ENCODE measurements at places on chromosomes 4 and X.

DNA sequence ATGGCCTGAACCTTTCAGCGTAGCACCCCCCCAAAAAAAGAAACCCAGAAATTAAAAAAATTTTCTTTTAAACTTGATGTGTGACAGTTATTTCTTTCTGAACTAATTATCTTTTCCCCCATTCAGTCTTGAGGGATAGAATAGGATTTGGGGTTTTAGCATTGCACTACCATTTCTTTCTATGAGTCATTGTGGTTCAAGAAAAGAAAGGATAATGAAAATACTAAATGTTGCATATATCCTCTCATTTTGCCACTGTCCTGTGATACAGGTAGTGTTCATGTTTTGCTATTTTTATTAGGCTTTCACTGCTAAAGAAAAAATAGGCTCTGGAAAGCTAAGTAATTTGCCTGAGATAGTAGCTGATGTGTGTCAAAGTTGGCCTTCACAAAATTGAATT is 39.4 kb upstream of the DCK start:
- DNase-seq, result no peak

- DNase-seq, result no peak
Observed at GRCh38 chr4:13509442-13509841, 25.3 kb upstream of the RAB28 start.

GRCh38 chr4:15116509-15117079 is 114.3 kb downstream of the CPEB2 start:
- DNase-seq, result no peak

DNA sequence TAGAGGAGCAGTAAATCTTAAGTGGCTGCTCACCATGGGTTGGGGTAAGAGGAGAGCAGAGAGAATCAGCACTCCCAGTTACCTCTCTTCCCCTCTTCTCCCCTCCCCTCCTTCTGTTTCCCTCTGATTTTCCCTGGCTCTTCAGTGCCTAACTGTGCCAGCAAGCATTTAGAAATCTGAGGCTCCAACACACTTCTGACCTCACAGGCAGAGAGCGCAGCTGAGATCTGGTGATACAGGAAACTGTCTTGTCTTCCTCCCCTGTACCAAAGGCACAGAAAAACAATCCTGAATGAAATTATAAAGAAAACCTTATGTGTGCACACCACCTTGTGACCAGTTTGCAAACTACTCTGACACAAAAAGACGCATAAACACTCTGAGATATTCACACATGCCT is 82.4 kb upstream of the SMIM10 start:
- no peak for DNase-seq

- no peak for DNase-seq
Observed at GRCh38 chr4:96205143-96205936, 365.4 kb downstream of the PDHA2 start.

- DNase-seq, result no peak
Observed at GRCh38 chr4:183324619-183325018, 2.4 kb upstream of the CLDN24 start.

- DNase-seq, result no peak
Observed at GRCh38 chr4:132056496-132056895, 1092.6 kb upstream of the PCDH10 start.

GRCh38 chr4:158827543-158827981 is 58.7 kb downstream of the FNIP2 start:
- DNase-seq, result no peak

DNA sequence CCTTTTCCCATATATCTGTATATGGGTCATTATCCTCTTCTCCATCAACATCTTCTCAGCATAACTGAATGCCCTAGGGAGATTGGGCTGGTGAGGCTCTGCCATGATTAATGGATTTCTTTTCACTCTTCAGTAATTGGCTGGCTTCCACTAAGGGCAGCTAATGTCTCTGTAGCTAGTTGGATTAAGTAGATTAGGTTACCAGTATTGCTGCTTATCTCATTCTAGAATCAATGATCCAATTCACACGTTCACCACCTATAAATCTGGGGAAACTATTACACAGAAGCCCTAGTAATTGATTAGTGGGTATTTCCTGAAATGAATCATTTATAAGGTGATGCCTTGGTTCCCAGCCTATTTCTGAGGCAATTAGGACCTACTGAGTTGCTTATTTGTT is 94.8 kb downstream of the KDR start:
- no peak for DNase-seq

DNA sequence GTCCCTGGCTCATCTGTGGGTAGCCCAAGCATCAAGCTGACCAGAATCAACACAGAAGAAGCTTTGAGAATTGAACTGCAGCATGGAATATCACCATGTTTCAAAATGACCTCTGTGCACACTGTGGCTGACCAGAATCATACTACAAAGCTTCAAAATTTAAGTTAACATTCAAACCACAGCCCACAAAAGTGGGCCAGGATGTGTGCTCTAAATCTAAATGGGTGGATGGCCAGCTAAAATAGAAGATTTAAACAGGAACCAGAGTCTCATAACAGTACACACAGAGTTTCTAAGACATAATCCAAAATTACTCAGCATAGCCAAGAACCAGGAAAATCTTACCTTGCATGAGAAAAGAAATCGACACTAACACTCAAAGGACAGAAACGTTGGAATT is 46.1 kb downstream of the KLF3 start:
- DNase-seq, result no peak

DNA sequence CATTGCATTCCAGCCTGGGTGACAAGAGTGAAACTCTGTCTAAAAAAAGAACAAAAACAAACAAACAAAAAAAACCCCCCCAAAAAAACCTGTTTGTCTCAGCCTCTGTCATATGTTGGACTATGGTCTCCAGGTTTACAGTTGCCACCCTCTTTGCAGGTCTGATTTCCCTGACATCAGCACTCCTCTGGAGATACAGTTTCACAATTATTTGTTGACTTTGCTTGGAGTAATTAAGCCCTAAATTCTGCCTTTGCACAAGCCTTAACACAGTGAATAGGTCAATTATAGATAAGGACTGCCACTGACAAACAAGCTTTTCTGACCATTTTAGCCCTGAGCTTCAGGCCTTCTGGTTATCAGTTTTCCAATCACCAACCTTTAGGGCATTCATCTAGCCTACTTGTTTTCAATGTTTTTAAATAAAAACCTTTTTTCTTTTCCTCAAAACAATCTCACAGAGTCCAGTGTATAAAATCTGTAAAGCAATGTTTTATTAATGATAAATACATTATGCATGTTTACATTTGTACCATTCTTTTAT is 20.4 kb upstream of the MAPK10 start:
- DNase-seq, result no peak

- no peak for DNase-seq
Observed at GRCh38 chr4:54497947-54498346, 159.8 kb upstream of the KIT start.

GRCh38 chr4:94567811-94568210 is 116.1 kb downstream of the PDLIM5 start:
- no peak for DNase-seq

DNA sequence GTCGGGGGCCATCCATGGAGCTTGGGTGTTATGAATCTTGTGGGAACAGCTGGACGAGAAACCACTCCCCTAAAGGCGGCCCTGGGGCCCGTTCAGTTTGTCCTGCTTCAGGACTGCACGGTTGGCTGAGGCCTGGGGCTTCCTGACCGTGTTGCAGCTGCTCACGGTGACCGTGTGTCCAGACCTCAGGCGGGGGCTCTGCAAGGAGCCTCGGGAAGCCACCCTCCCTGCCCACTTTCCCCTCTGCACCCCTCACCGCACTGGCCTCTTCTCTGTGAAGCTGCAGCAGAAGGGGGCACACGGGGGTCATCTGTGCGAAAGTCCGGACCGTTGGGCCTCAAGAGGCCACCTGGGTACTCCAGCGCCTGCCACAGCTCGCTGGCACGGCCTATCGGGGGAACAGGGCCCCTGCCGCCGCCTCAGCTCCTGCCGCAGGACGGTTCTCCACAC is 29.4 kb downstream of the UVSSA start:
- DNase-seq, result no peak

DNA sequence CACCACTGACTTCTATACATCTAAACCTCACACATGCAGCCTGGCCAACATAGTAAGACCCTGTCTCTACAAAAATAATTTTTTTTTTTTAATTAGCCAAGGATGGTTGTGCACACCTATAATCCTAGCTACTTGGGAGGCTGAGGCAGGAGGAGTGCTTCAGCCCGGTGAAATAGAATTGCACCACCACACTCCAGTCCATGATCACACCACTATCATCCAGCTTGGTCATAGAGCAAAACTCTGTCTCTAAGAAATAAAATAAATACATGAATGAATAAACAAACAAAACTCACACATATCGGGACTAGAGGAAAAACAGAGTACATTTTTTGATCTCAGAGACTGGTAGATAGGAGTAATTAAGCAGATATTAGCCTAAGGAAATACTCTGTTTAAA is 66.6 kb upstream of the PDE5A start:
- DNase-seq, result no peak

DNA sequence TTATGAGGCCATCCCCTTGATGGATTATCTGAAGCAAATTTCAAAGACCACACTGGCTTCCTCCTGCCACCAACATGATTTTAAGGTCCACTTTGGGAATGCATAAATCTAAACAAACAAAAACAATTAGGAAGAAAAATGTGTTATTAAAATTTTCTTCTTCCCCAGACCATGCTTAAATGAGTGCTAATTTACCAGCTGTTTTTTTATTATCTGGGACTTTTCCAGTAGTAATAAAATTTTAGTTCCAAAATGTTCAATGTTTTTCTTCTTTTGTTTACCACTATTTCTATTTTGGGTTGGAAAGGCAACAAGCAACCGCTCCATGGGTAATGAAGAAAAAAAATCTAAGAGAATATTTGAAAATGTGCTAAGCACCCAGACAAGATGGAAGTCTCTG is 62.3 kb downstream of the POLR2B start:
- DNase-seq, result no peak

DNA sequence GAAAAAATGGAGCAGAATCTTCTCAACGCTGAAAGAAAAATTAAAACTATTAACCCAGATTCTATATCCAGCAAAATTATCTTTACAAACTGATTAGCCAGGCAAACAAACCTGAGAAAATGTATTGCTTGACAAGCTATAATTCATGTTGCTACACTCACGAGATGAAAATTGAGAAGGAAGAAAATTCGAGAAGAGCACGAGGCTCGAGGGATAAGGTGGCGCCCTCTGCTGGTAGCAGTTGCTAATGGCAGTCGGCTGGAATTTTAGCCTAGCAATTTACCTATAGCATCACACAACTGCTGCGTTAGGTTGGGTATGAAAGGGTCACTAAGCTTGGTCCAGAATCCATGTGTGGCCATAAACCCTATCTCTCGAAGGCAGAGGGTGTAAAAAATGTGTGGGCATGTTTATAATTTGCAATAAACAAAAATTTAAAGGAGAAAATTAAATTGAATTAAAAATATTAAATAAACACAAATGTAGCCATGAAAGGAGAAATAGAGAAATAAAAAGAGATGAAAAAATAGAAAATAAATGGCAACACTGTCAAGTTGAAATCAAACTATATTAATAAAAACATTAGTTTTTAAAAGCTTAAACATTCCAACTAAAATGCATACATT is 126.6 kb downstream of the PPP4R3C start:
- no peak for DNase-seq

- no peak for DNase-seq
Observed at GRCh38 chr4:35364321-35364870, 879.9 kb downstream of the ARAP2 start.

DNA sequence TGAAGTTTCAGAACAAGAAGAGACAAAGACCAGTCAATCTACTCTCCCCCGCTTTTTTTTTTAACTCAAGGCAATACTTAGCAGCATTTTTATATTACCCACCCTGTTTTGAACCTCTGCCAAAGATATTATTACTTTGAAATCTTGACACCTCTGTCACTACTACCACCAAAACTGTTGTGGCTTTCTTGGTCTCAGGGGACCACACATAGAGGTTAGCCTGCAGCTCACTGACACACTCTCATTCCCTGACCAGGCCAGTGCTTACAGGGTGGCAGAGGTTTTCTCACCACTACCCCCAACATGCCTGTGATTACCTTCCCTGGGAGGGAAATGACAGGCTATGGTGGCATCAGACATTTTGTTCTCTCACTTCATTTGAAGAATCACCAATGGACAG is 137.4 kb upstream of the STIM2 start:
- no peak for DNase-seq

DNA sequence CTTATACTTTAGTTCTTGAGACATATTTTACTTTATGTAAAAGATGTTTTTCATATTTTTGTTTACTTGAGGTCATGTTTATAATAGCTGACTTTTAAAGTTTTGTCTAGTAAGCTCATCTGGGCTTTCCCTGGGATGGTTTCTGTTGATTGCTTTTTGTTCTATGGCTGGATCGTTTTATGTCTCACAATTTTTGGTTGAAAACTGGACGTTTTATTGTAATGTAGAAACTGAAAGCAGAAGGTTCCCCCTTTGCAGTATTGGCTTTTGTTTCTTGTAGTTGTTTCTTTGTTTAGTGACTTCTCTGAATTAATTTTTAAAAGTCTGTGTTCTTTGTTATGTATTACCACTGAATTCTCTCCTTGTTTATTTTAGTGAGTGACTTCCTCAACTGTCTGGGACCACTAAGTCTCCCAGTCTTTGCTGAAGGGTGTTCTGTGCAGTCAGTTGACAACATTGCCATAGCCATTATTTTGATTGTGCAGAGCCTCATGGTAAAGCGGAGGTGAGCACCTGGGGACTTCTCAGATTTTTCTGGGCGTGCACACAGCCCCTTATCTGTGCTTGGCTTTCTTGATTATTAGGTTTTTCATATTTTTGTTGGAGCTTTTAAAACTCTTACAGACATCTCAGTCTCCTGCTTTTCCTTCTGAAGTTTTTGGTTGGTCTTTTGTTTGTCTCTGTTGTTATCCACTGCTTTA is 31.0 kb downstream of the KDM6A start:
- DNase-seq, result no peak

DNA sequence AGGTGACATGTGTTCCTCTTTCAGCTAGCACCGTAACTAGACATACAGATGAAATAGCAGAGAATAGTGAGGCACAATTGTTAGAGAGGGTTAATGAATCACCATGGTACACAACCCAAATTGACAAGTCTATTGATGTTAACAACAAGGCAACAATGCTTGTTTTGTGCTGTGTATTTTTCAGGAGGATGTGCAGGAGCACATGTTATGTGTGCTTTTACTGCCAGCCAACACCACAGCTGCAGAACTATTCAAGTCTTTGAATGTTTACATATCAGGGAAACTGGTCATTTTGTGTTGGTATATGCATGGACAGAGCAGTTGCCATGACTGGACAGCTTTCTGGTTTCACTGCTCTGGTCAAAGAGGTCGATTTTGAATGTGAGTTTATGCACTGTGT is 32.8 kb downstream of the STBD1 start:
- no peak for DNase-seq

- DNase-seq, result no peak
Observed at GRCh38 chrX:34809096-34809495, 133.5 kb upstream of the FAM47B start.

Measured in GF-D8 (cell line).